ENCODE measurements at places on chromosomes 16 and 17.

DNA sequence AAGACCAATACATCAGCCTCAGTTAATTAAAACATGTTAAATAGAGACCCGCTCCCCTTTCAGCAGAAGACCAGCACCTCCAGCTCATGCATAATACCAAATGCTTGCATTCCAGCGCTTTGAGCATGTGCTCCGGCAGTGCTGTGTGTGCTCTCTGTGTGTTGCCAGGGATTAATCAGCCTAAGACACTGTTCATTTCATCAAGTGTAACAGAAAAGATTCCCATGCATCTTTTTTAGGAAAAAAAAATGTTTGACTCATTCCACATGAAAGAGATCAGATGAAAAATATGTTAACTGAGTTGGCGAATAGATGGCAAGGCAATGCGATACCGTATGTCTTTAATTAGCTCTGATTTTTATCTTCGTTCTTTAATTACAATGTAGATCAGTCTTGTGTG, 187.6 kb downstream of the RPTOR start:
- no peak for DNase-seq

DNA sequence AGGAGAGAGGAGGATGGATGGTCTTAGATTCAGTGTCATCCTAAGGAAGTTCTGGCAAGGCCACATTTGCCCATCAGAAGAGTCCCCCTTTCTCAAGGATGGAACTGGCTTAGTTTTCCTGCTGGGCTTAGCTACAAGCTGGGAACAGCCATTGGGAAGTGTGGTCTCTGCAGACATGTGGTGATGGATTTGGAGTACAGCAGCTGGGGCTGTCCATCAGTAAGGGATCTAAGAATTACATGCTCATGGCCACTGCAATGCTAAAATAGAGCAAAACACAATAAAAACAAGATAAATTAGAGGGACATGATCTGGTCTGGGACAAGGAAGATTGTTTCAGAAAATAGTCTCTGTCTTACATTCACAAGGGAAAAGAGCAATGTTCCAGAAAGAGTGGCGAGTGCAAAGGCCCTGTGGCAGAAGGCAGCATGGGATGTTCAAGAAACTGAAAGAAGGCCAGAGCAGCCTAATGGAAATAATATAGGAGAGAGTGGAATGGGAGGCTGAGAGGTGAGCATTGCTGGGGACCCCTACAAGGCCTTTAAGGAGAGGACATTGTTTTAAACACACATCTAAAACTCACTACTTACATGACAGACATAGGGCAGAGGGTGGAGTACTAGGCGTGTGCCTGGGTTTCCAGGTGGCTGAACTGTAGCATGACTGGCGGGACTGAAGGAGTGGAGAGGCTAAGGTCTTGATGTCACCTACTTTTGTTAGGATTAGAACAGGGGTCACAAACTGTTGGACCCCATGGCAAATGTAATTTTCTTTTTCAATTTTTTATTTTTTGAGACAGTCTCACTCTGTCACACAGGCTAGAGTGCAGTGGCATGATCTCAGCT, 17.0 kb upstream of the TOX3 start:
- DNase-seq = no peak

DNA sequence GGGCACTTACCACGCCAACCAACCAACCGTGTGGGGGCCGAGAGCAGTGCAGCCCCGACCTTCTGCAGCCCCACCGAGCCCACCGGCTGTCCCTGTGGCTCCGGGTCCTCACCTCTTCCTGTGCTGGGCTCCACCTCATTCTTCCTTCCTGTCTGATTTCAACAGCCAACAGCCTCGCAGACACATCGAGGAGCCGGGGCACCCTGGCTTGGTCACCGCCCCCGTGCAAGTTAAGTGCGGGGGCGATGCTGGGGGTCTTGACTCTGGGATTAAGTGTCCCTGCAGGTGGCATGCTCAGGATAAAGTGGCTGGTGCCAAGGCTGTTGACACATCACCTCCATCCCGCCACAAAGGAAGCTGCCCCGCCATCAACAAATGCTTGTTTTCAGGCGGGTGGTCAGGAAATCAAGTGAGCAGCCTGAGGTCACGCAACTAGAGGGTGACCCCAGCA, at the start of gene NLRC3:
NLRC3 (minus strand) TSS at position 102 of the 451 bp plus-strand sequence. CDS start 12,367 bp downstream, outside the sequence.
- DNase-seq = no peak

- DNase-seq = no peak
Observed at GRCh38 chr17:42111871-42112551, 503 bp downstream of the DHX58 start.

DNA sequence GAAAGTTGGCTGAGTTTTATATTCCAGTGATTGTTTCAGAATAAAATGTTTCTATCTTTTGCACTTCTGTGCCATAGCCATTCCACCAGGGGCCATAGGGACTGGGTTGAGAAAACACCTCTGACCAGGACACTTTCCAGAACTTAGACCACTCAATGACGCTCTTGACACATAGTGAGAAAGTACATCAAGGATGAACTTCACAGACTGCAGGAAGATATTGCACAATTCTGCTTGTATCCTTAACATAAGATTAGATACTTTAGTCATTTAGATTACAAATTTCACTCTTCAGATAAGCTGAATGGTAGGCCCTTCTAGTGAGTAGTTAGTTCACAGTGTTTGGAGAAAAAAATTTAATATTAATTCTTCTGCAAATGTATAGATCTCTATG, 13.0 kb upstream of the MPHOSPH6 start:
- no peak for DNase-seq

DNA sequence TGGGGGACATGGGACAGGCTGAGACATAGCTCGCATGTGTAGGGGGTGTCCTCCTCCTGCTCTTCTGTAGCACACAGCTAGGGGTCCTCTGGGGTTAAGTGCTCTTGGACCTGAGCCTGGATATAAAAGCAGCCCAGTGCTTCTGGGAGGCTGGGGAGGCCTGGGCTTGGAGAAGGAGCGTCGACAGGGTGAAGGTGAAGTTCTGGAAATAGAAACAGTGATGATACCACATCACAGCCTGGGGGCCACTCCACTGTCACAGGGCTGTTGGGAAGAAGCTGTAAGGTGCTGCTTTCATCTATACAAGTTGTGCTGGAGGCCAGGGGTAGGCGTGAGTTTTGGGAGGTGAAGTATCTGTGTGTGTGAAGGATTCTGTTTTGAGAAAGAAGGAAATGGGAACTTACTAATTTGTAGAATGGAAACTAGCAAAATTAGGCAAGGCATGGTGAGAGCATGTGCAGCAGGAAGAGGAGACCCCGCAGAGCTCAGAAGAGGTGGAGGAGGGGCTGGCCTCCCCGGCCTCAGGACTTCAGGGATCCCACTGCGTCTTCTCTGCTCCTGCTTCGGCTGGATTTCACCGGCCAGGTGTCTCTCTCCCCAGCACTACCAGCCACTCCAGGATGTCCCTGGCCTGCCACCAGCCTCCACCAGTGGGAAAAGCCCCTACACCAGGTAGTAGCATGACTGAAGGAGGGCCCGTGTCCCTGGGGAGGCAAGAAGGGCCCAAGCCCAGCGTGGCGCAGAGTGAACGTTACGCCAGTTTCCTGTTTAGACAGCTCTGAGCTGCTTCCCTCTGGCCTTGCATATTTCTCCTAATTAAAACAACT, 19.4 kb downstream of the PLCG2 start:
- no peak for DNase-seq

- no peak for DNase-seq
Observed at GRCh38 chr17:15918261-15918660, 26.7 kb upstream of the ADORA2B start.

DNA sequence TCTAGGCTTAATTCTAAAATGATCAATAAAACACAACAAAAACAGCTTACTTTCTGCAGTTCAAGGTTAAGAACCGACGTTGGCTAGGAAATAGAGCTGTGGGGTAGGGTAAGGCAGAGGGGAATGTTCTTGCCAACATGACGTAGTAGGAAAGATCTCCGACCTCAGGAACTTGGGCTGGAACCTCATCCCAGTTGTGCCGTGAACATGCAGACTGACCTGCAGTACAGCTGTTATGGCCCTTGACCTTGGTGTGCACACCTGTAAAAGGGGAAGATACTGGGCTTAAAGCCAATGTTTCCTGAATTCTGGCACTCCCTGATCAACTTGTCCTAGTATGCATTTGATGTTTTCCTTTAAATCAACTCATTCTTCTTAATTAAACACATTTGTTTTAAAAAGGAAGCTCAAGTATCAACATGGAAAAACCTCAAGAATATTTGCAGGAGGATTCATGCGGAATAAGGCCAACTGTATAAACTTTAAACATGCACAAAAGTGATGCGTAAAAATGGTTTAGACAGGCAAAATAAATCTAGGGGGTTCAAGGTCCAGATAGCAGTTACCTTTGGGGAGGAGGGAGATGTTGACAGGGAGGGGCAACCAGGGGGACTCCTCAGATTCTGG, 14.2 kb upstream of the SLC6A2 start:
- no peak for DNase-seq
